Non-pigmented ciliary epithelial cell (primary cell): ENCODE measurements at places on chromosomes 3 and 15.

- DNase-seq = no peak
Observed at GRCh38 chr3:179860275-179861107, 176.2 kb downstream of the PEX5L start.

DNA sequence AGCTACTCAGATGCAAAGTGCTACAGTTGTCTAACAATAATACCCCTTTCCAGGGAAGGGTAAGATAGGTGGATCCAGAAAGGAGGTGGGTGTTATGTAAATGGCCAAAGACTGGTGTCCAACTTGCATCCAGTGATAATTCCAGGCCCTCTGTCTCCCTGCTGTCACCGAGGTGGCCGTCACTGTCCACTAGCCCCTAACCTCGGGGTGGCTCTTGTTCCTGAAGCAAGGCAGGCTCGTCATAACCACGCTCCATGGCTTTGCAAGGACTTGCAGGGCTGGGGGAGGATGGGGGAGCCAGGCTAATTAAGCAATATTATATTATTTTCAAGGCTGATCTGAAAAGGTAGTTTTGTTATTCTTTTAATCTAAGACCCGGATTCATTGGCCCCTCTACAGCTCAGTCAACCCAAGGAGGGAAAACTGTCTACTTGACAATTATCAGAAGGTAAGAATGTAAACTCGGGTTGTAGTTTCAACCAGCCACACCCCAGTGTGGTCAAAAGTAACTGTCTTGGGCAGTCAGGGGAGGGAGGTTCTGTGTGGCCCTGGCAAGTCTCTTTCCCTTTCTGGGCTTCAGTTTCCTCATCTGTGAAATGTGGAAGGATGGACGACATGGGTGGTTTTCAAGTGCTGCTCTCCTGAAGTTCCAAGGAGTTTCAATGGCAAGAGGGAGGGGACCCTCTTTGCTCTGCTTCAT lies 220.1 kb upstream of the BHLHE40 start:
- no peak for DNase-seq

DNA sequence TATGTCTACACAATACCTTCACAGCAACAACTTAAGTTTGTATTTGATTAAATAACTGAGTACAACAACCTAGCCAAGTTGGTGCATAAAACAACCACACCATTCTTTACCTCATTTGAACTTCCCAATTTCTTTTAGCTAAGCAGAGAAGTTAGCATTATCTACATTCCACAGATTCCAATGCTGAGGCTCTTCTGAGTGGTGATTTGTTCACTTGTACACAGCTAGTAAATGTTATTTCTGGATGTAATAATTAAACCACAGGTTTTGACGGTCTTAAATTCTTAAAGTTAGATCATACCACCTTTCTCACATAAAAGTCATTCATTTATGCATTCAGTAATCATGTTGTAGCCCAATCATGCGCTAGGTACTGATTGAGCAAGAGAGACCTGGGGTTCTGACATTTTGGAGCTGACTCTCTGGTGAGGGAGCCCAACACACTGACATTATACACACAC lies 102.5 kb downstream of the SST start:
- peak; percentile 47 for DNase-seq

DNA sequence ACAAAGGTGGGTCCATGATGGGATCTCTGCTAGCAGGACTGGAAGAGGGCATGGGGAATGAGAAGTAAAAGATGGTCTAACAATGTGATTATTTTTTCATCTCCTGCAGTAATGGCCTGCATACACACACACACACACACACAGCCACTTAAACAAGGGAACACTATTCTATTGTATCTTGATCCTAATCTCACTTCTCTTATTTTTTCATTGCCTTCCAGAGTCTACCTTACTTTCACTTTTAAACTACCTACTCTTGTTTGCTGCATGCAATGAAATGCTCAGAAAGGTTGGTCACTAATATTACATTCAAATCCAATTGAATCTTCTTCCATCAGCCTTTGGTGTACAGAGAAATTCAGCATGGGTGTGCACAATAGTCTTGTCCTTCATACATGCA lies 853.8 kb downstream of the IGSF11 start:
- DNase-seq = no peak

GRCh38 chr3:131972550-131972949 lies 62.3 kb downstream of the CPNE4 start:
- DNase-seq = no peak

- no peak for DNase-seq
Observed at GRCh38 chr15:67409175-67409574, 111.8 kb upstream of the C15orf61 start.

GRCh38 chr3:162400697-162401096 lies 904.1 kb downstream of the OTOL1 start:
- no peak for DNase-seq

DNA sequence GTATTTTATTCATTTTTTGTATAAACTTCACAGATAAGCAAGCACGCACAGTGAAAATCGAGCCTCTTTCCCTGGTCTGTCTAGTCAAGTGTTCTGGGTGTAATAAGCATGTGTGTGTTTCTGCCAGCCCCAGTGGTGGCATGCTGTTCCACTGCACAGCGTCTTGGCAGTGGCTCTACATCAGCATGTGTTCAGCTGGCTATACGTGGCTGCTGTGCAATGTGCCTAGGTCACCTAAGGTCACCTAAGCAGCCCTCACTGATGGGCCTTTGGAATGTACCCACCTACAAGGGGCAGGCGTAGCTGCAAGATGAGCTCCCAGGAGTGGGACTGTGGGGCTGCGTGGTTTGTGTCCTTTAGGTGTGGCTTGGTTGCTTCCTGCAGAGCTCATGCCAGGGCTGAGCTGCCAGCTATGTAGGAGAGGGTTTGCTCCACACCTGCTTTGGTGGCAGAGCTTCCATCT lies 4.9 kb downstream of the LIMD1 start:
- no peak for DNase-seq

DNA sequence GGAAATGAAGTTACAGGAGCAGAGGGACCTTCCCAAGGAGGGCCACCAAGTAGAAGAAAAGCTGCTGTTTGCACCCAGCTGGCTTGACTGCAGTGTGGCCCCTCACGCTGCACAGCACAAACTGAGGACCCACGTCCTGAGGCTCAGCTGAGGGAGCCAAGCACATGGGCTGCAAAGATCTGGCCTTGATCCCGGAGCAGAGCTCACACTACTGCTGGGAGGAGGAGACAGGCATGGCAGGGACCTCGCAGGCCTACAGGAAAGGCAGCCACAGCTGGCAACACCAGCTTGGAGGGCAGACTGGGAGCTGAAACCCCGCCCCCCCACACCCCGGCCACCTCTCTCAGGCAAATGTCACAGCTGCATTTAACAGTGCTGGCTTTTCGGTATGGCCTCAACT lies 39.7 kb downstream of the KLHL25 start:
- no peak for DNase-seq

GRCh38 chr3:36372534-36372935 lies 7.8 kb upstream of the STAC start:
- DNase-seq = no peak

- DNase-seq = no peak
Observed at GRCh38 chr3:147680837-147681483, 271.8 kb downstream of the ZIC1 start.

- DNase-seq = no peak
Observed at GRCh38 chr15:94970802-94971201, 739.4 kb downstream of the MCTP2 start.

GRCh38 chr3:18035641-18036449 lies 293.4 kb upstream of the TBC1D5 start:
- no peak for DNase-seq

- DNase-seq = no peak
Observed at GRCh38 chr3:180973543-180973942, 16.0 kb downstream of the DNAJC19 start.
